Right atrium auricular region (tissue), 2 donors: ENCODE measurements at places on chromosomes 1 and 21. TPM values are rescaled to one million over a fixed set of nuclear protein-coding genes. Genes with fewer than 3 reads are reported as not detected.

Gene RGS8
- total RNA-seq = not detected

Gene DCST1
- total RNA-seq = not detected

Gene RHCE
- not detected for total RNA-seq

Gene ICOSLG
- 1.0 TPM for total RNA-seq

Gene ANP32E
- total RNA-seq = 24.5 TPM

Gene CD164L2
- total RNA-seq = not detected

DNA sequence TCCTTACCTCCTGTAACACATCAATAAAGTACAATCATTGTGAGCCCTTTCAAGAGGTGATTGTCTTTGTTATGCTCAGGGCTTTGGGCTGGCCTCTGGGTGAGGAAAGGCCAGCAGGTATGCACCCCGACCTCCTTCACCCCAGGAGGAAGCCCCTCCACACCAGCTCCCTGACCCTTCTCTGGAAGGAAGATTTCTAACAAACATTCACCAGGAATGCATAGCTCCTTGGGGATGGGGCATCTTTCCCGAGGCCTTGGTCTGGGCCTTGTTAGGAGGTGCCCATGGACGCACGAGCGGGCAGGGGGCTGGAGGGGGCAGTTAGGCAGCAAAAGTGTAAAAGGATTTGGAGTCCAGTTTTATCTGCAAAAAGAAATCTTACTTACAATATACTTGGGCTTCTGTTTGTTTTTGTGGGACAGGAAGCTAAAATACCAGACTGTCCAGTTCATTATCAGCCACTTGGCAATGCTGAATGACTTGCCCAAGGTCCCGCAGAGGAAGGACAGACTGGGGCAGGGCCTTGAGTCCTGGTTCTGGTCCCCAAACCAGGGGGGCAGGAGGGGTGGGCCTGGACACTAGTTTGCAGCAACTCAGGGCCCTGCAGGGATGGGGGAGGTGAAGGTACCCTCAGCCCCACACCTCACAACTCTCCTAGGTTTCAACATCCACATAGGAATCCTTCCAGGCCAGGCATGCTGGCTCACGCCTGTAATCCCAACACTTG is 10.1 kb downstream of the ZC3H12A start:
- DNase-seq = no peak

- DNase-seq = no peak
Observed at GRCh38 chr1:62092110-62092509, 102.5 kb upstream of the L1TD1 start.

GRCh38 chr21:45590246-45590725 is 48.0 kb upstream of the SLC19A1 start:
- no peak for DNase-seq

DNA sequence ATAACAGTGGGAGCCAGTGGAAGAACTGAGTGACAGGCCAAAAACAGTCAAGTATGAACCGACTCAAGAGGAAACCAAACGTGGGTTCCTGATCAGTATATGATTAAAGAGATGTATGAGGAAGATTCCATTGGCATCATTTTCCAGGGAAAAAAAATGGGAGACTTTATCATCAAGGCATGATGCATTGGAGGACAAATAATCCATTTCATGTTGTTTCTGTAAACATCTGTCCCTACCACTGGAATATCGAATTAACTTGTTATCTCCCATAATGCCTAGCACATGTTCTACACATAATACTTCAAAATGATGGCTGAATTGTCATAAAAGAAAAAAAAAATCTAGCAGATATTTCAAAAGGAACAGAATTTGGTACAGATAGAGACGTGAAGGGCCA is 13.3 kb downstream of the FOXJ3 start:
- no peak for DNase-seq

GRCh38 chr21:30028537-30028936 is 88.7 kb upstream of the GRIK1 start:
- DNase-seq = no peak

- no peak for DNase-seq
Observed at GRCh38 chr1:114156538-114157274, 3.0 kb upstream of the SYT6 start.

DNA sequence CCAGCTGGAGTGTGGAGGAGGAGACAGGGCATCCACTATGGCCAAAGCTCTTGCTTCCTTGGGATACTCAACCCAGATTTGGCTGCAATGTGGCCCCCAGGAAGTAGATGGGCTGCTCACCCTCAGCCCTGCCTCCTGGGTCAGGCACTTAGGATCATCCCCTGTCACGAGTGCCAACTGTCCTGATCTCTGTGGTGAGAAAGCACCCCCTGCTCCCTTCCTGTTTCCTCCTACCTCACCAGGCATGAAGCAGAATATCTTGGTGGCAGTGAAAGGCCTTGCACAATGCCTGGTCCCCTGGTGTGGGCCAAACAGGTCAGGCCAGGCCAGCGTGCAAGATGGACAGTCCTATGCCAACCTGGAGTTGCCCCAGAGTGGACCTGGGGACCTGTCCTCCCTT is 211.7 kb downstream of the GRIK3 start:
- DNase-seq = no peak

DNA sequence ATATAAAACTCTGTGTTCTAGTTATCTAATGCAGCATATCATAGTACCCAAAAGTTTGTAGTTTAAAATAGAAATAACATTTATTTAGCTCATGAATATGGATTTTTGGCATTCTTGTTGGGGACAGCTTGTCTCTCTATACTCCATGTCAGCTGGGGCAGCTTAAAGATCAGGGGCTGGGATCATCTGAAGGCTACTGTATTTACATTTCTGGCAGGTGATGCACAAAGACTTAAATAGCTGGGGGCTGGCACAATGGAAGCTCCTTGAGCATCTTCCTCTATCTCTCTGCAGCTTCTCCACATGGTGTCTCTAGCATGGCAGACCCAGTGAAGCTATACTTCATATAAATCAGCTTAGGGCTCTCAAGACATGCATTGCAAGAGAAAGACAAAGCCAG is 55.6 kb upstream of the DAB1 start:
- no peak for DNase-seq

GRCh38 chr1:112267929-112268328 is 128.1 kb upstream of the CTTNBP2NL start:
- DNase-seq = no peak

DNA sequence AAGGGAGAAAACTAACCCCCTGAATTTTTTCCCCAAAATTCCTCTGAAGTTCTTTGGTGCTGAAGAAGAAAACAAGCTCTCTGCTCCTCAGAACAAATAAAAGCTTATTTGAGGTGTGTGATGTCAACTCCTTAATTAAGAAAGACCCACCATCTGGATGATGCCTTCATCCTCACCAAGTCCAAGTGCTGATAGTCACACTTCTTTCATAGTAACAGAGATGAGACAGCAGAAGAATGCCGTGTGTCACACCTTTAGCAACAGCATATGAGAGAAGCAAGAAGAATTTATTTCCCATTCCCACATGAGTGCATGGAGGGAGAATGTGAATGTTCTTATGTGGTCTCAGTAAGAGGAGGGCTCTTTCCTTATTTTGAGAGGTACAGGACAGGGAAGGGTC is 91.2 kb downstream of the TGFB2 start:
- DNase-seq = no peak

DNA sequence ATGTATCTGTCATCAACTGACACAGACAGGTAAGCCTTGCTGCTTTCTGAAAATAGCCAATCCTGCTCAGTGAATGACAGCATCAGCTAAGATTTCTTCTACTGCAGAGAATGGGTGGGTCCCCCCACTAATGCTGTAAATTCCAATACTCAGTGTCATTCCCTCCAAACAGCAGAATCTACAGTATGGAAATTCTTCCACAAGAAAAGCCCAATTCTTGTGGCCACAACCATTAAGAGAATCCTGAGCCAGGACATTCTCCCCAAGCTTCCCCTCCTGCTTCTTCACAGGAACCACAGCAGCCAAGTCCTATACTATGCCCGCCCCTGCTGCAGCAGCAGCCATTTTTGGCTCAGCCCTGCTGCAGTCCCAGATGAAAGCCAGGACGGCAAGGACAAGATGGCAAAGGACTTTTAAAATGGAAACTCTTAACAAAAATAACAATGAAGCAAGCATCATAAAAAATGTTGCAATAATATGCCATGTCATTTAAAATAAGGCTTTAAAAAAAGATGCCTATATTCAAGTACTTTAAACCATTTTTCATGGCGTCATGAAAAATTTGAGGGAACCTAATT is 26.8 kb downstream of the EIF4G3 start:
- DNase-seq = no peak

DNA sequence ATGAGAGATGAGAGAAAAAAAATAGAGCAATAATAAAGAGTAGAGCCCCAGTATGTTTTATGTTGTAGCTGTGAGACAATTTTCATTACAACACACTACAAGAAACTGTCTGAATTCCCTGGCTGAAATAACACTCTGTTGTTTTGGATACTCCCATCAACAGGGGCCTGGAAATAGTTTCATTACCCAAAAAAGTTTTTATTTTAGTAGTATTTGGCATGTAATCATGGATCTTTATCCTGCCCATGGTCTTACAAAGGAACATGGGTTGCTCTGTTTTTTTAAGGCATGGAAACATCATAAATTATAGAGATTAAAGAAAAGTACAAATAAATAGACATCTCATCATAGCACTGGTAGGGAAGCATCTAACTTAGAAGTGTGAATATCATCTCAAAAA is 56.3 kb downstream of the GNG12 start:
- no peak for DNase-seq

- DNase-seq = no peak
Observed at GRCh38 chr1:205922806-205923205, 20.4 kb downstream of the SLC26A9 start.

GRCh38 chr1:220642285-220642684 is 47.9 kb upstream of the C1orf115 start:
- DNase-seq = no peak

GRCh38 chr1:203534526-203534925 is 40.6 kb downstream of the OPTC start:
- DNase-seq = peak; percentile 87
